ENCODE measurements at places on chromosomes 7 and 10. TPM values are rescaled to one million over a fixed set of nuclear protein-coding genes. Genes with fewer than 3 reads are reported as not detected.

Gene STOX1
- total RNA-seq, result 1.1 TPM

Gene ZSCAN21
- total RNA-seq, result 13.3 TPM

Gene STK17A
- 7.7 TPM for total RNA-seq

Gene CDHR1
- total RNA-seq, result 1.5 TPM

Gene ADCYAP1R1
- 2.6 TPM for total RNA-seq

- no peak for DNase-seq
Observed at GRCh38 chr7:25835197-25835596, 316.8 kb upstream of the NFE2L3 start.

DNA sequence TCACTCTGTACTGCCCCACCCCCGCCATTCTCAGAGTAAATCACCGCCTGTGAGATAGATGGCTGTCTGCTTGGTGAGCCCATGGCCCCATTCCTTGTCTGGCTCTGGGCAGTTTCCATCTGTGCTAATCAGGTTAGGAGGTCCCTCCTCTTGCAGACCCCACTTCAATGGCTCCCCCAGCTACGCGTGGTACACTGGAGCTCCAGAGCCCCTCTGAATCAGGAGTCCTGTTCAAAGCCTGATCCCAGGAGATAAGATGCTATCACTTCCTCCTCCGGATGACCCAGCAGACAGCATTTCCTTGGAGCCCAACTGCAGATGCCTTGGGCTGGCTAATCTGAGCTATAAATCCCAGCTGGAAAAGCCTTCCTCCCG is 122.3 kb downstream of the SH3PXD2A start:
- DNase-seq, result no peak

DNA sequence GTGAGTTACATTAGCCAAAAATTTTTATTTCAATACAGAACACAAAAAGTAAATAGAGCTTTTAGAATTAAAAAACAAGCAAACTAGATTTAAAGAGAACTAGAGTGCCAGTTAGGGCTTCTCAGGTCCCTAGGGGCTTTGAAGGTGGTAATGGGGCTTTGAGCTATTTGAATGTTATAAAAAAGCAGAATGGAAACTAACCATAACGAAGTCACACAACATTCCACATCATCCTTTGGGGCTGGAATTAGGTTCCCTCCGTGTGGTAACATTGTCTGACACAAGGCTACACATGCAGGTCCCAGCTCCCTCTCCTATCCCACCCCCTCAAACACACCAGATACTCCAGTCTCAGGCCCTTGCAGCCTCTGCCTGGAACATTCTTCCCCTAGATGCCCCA is 15.3 kb downstream of the JAZF1 start:
- DNase-seq, result no peak

DNA sequence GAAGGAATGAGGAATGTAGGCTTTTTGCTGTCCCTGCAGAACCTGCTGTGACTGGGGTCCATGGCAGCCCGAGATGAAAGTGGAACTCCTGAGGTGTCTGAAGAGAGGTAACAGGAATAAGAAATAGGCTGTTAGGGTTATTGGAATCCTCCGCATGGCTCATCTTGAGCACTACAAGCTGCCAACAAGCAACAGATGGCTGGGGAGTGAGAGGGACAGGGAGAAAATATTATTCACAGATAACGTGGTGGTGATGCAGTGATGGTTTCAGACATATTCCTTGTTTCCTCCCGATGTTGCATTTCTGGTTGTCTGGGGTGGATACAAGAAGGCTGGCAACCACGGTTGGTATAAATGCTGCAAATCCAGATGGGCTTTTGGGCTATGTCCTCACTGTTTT is 46.1 kb downstream of the AP3M1 start:
- no peak for DNase-seq

DNA sequence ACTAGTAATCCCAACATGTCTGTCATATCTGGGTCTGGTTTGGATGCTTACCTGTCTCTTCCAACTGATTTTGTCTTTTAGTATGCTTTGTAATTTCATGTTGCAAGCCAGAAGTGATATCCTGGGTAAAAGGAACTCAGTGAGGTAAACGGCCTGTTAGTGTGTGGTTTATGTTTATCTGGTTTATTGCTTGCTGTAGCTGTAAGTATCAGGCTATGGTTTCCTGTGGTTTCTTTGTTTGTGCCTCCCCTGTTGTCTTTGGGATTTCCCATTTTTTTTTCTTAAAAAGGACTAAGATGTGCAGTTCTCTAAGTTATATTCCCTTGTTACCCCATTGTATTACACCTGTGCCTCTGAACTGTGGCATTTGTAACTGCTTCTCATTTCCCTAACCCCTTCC is 323.5 kb upstream of the POM121L12 start:
- DNase-seq, result no peak

- DNase-seq, result no peak
Observed at GRCh38 chr7:26449175-26450165, 157.8 kb downstream of the SNX10 start.

DNA sequence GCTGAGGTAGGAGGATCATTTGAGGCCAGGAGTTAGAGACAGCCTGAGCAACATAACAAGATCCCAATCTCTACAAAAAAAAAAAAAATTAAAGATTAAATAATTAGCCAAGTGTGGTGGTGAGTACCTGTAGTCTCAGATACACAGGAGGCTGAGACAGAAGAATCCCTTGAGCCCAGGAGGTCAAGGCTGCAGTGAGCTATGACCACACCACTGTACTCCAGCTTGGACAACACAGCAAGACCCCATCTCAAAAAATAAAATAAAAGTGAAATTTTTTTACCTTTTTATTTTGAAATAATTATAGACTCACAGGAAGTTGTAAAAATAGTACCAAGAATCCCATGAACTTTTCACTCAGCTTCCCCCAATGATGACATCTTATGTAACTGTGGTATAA is 4.9 kb downstream of the FAM149B1 start:
- DNase-seq, result no peak

GRCh38 chr7:2554661-2555111 is 638 bp downstream of the BRAT1 start:
- no peak for DNase-seq

DNA sequence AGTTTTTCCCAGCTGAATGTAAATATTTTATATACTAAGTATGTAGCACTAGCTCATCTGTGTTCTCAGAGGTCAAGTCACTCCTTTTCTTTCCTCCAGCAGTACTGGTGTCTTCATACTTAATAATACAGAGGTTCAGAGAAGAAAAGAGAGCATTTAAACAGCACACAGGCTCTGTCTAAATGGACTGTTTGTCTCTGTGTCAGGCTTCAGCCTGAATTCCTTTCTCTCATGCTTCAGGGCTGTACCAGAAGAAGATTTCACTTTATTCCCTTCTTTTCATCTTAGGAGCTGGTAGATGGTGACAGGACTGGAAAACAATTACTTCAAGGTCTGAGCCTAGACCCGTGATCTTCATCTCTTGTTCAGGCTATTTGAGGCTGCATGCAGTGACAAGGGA is 51.4 kb upstream of the LYZL2 start:
- DNase-seq, result no peak

DNA sequence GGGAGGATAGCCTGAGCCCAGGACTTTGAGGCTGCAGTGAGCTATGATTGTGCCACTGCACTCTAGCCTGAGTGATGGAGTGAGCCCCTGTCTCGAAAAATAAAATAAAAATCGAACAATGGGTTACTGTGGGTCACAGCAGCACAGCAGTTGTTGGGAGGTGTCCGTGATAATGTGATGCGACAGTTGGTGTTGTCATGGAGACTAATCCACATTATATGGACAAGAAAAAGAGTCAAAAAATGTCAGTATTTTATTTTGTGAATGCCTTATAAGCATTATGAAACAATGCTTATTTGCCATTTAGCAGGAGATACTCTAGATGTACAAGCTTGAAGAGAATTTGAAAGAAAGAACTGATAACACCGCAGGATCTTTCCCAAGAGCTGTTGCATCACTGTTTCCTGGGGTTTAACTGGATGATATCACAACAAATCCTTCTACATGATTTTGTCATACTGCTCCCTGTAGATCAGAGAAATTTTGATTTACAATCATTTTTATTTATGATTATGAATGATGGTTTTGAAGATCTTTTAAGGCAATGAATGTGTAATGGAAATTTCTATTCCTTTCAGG is 195.4 kb downstream of the BAMBI start:
- DNase-seq, result no peak

- no peak for DNase-seq
Observed at GRCh38 chr10:27145937-27146336, 8.2 kb downstream of the YME1L1 start.

DNA sequence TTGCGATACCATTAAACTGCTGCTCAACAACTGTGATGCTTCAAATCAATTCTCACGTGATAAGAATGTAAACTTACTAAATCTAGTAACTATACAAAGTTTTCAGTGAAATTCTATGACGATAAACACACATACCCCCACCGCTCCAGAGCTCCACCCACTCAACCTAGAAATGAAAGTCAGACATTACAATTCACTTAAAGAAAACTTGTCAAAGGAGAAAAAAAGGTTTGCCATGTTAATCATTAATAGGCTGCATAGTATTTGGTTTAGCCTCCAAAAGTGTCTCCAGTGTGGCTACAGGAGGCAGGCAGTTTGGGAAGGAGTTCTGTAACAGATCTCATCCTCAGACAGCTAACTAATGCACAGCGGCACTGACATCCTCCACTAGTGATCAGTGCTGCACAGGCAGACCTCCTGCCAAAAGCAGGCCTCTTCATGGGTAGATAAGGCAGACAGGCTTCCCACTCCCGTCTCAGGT is 3.1 kb downstream of the HERPUD2 start:
- DNase-seq, result no peak

DNA sequence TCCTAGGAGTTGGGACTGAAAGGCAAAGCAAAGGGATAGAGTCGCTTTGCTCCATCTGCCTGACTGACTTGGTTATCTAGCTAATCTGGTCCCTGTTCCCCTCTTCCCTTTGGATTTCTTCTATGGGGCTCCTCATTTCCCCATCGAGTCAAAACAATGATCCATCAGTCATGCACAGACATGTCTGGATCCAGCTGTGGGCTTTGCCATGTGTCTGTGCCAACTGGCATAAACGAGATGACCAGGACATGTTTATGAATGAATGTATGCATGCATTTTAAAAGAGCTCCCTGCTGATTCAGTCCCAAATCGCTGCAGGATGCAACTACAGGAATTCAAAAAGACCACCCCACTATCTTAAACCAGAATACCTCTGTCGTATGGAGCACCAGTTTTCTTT is 122.0 kb downstream of the ARL4A start:
- DNase-seq, result no peak

GRCh38 chr7:17501441-17502212 is 203.2 kb downstream of the AHR start:
- no peak for DNase-seq

DNA sequence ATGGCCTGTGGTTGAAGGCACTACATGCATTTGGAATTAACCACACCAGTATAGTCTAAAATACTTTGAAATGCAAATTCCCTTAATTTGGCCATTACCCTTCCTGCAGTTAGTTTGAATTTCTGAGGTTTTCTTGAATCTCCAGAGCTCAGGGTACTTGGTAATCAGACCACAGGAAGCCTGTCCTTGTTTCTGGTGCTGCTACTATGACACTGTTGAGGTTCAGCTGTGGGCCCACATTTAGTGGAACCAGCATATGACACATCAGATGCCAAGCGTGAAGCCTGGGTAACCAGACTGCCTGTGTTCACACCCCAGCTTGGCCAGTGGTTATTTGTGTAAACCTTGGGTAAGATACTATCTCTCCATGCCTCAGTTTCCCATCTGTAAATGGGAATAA is 124.3 kb downstream of the SNX10 start:
- DNase-seq, result no peak

GRCh38 chr10:77350134-77350533 is 287.5 kb downstream of the KCNMA1 start:
- DNase-seq, result no peak

GRCh38 chr10:13404305-13404759 is 56.2 kb upstream of the SEPHS1 start:
- no peak for DNase-seq

GRCh38 chr10:71575451-71575850 is 144.1 kb downstream of the C10orf105 start:
- peak; percentile 53 for DNase-seq

GRCh38 chr7:46127814-46128213 is 206.7 kb upstream of the IGFBP3 start:
- no peak for DNase-seq

DNA sequence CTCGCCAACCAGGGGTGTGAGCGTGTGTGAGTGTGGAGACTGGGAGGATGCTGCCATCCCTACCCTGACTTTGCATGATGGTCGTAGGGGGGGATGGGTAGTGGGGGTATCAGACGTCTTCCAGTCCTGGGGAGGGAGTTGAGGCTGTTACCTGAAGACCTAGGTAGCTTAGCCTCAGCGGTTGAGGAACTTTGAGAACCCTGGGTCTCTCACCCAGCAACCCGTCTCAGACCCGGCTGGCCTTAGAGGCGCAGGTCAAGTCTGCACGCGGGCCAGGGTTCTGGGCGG is 2.7 kb downstream of the SLC4A2 start:
- DNase-seq, result no peak

GRCh38 chr7:16791071-16791470 is 13.7 kb downstream of the AGR2 start:
- no peak for DNase-seq

- DNase-seq, result no peak
Observed at GRCh38 chr7:129771201-129771927, 159.8 kb downstream of the NRF1 start.

GRCh38 chr10:14652816-14653215 is 121.9 kb downstream of the FAM107B start:
- no peak for DNase-seq

DNA sequence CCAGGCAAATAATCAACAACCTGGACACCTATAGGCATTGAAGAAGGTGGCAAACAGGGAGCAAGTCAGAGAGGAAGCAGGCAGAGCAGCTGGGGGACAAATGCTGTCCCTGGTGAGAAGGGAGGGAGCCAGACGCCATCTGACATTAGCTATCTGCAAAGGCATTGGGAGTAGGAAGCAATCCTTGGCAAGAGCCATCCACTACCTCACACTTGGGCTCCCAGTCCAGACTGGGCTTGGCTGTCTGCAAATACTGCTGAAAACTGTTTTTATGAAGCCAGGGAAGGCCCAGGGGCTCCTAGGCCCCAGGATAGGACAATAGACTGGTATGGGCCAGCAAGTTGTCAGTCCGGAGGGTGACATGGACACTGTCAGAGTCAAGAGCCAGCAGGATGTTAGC is 132.5 kb downstream of the SORBS1 start:
- no peak for DNase-seq

GRCh38 chr10:16583382-16583781 is 61.7 kb upstream of the C1QL3 start:
- DNase-seq, result no peak

Measured in ureter (tissue), 1 donor.